ENCODE measurements at places on chromosomes 7 and 10.

- DNase-seq, result no peak
Observed at GRCh38 chr10:31315453-31315852, 3.6 kb upstream of the ZEB1 start.

DNA sequence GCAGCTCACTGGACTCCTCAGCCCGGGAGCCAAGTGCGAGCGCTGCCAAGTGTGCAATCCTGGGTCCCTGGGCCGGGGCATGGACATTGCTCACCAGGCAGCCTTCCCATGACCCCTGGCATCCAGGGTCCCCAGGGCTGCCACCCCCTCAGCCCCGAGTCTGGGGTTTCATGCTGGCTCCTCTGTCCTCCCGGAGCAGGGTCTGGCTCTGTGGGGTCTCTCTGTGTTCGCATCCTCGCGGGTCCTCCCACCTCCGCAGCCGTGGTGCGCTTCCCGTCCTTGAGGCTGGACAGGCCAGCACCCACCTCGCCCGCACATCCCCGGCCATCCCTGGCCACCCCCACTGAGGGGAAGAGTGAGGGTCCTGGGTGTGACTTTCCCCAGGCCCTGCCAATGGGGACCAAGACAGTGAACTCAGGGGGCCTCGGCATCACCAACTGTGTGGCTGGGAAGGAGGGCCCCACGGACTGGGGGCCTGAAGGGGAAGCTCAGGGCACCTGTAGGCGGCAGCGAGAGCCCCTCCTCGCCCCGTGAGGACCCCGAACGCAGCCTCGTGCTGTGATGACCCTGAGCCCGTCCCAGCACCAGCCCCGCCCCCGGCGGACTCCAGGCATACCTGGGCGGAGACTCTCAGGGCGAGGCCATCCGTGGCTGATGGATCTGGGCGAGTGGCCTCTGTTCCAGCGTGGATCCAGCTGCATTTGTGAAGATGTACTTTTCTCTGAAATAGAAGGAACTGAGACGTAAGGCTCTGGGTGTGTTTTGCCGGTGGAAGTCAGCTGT, 50.3 kb upstream of the CFAP46 start:
- DNase-seq, result no peak

DNA sequence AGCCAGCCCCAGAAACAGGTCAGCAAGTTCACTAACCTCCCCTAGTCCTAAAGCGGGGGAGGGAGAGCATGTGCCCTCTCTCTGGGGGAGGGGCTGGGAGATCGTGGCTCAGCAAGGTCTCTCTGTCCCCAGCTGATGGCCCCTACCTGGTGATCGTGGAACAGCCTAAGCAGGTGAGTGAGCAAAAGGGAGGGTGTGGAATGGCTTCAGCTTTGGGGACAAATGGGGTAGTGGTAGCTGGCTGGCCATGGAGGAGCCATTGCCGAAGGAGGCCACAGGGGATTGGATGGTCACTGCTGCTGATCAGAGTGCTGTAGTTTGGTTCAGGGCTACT, 779 bp downstream of the NFKB2 start:
- DNase-seq, result no peak

- DNase-seq, result no peak
Observed at GRCh38 chr7:2761131-2761624, 73.2 kb downstream of the AMZ1 start.

GRCh38 chr7:36360244-36360643, 29.4 kb upstream of the ANLN start:
- no peak for DNase-seq

- DNase-seq, result no peak
Observed at GRCh38 chr7:134120405-134120804, 6.7 kb upstream of the LRGUK start.

DNA sequence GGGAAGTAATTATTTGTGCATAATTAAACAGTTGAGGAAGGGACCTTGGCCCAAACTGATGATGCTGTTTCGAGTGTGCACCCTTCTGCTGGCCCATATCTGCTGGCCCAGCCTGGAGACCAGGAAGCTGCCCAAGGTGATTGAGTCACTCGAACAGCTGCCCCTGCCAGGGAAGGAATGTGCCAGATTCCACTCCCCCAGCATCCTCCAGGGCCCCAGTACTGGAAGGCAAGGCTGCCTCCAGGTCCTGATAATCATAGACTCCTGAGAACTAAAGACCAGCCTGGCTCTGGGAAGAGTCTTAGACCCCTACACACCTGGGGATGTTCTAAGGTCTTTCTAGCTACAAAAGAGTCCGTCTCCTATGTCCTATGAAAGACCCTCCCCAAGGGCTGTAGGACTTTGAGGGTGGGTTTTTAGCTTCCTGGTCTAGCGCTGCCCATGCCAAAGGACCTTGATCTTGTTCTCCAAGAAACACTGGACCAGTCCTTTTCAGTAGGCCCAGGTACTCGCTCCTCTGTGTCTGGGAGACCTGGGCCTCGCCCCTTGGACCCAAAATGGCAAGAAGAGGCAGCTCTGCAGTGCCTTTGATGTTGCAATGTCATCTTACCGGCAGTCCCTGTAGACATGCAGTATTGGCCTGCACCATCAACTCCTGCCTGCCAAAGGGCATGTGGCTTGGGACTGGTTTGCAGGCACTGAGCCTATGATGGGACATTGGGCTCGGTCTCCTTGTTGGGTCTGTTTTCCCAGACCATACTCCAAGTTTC, 103.2 kb upstream of the GPR26 start:
- DNase-seq, result no peak

GRCh38 chr10:3538656-3539531, 246.1 kb downstream of the KLF6 start:
- DNase-seq, result no peak

DNA sequence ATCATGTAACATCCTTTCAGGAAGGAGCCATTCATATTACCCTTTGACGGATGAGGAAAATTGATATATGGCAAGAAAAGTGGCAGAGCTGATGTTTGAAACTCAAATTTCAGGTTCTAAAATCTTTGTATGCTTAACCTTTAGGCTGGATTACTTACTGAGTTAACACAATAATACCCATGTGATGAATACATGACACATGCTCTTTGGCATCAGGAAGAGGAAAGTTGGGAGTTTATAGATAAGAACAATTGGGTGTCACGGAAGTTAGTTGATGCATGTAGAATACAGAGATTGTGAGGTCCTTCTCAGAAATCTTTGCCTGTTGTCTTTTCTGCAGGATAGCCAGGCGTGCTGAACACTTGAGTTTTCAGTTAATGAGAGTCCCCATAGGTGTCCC, 572.1 kb upstream of the POM121L12 start:
- DNase-seq, result no peak

DNA sequence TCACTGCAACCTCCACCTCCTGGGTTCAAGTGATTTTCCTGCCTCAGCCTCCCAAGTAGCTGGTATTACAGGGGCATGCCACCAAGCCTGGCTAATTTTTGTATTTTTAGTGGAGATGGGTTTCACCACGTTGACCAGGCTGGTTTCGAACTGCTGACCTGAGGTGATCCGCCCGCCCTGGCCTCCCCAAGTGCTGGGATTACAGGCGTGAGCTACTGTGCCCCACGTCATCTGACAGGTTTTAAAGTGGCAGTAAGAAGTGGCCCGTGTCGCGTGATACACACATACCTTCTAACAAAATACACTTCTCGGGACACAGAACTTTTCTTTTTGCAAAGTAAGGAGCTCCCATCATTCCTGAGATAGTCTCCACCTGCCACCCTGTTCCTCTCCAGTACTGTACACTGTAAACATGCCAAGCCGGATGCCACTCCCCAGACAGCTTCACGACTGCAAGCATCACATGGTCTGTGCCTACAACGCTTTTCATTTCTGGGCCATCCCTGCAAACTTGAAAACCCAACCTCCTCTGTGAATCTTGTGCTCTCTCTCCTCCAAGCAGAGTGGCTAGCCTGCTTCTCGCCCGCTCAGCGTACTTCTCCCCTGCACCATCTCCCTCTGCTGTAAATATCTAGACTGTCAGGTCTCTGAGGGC, 256.3 kb upstream of the KLF14 start:
- no peak for DNase-seq

DNA sequence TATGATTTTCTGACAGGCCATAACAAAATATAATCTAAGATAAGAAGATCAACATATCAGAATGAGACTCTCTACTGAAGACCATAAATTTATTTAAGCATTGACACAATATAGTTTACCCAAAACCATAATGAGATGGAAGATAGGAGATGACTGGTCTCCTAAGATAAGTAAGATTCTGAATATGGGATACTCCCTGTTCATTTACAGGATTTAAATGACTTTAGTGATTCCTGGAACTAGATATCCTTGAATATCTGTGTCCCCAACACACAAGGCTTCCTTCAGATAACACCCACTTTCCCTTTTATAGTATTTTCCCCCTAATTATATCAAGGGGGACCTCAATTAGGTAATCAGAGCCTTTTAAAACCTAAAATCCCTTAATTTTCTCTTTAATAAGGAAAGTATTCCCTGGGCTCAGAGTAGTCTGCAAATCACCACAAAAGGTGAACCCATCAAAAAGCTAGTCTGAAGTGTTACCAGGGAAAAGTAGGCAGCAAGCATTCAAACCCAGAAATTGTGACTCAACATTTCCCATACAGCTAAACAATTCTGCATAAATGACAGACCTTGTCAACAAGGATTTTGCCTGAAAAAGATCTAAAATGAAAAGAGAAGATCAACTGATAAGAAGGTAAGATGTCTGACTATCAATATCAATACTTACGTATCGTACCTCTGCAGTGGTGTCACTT, 99.9 kb downstream of the CNOT4 start:
- no peak for DNase-seq

DNA sequence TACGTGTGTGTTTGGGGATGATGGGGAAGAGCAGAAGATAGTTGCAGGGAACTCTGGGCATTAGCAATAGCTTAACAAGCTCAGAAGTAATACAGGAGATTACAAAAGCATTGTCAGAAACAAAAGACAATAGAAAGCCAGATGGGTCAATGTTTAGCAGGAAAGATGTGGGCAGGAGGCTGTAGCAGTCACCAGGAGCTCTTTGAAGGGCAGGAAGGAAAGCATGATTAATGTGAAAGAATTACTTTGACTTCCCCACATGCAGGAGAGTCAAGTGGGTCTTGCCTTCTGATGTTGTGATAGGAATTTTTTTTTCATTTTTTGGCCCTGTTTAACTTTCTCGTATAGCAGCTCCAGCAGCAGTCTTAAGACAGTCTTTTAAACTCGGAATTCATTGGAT, 6.0 kb upstream of the SMNDC1 start:
- no peak for DNase-seq

GRCh38 chr7:42176724-42177101, 60.3 kb downstream of the GLI3 start:
- DNase-seq, result no peak

- DNase-seq, result no peak
Observed at GRCh38 chr10:125102821-125103220, 57.5 kb downstream of the CTBP2 start.

GRCh38 chr10:111139567-111139966, 62.7 kb downstream of the ADRA2A start:
- DNase-seq, result no peak

DNA sequence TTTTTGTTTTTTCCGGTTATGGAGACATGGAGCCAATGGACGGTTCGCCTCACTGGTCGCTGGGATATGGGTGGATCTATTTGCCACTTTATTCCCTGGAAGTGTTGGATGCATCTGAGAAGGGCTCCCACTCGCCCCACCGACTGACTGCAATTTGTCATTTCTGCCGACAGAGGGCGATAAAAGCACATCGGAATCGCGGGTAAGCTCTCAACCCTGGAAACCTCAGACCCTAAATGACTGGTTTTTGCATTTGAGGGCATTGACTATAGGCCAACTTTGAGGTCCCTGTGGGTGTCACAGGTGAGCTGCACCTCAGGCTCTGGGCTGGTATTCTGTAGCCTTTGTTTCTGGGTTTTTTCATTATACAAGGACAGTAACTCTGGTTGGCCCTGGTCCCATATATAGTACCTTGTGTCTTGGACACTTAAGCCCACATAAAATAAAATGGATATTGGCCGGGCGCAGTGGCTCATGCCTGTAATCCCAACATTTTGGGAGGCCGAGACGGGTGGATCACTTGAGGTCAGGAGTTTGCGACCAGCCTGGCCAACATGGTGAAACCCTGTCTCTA, 11.9 kb upstream of the OPALIN start:
- DNase-seq, result no peak

DNA sequence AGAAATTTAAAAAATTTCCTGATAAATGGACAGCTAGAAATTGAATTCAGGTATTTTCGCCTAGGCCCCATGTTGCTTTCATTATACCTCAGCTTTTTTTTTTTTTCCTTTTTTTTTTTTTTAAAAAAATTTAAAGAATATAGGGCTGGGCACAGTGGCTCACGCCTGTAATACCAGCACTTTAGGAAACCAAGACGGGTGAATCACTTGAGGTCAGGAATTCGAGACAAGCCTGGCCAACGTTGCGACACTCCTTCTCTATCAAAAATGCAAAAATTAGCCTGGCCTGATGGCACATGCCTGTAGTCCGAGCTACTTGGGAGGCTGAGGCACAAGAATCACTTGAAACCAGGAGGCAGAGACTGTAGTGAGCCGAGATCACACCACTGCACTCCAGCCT, 334.0 kb downstream of the SORCS1 start:
- no peak for DNase-seq

- no peak for DNase-seq
Observed at GRCh38 chr7:5689118-5689517, 92.3 kb downstream of the RNF216 start.

- DNase-seq, result no peak
Observed at GRCh38 chr7:101939136-101939695, 121.8 kb downstream of the CUX1 start.

- no peak for DNase-seq
Observed at GRCh38 chr7:29161231-29161630, 14.9 kb upstream of the CPVL start.

DNA sequence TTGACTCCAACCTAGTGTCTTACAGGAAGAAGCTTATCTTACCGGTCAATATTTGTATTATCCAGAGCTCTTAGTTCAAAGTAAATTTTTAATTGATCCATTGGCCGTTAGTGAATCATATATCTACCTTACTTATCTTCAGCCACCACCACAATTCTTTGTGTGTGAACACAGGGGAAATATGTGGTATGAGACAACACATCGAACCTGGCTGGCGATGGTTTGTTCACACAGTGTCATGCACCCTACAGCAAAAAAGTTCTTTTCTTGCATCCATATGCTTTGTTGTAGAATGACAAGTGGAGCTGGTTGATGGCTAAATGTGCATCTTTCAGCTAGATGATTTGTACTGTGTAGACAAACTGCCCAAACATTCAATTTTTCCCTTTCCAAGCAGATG, 65.8 kb downstream of the ARID5B start:
- no peak for DNase-seq

- DNase-seq, result no peak
Observed at GRCh38 chr10:86413046-86413728, 46.6 kb upstream of the GRID1 start.

DNA sequence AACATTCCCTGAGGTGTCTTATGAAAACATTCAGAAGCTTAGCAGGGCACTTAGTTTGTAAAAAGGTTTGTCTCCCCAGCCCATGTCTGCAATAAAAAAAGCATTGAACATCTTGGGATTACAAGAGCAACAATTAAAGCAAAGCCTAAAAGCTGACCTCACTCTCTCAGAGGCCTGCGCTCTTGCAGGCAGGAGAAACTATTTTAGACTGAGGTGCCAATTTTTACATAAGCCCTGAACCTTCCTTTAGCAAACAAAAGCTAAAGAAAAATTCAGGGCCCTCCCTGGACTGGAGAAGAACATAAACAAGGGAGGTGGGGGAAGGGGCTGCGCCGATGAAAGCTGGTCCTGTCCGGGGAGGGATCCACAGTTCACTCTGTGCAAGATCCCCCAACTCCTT, 312.7 kb upstream of the RNF32 start:
- no peak for DNase-seq

- no peak for DNase-seq
Observed at GRCh38 chr7:121334875-121335648, 6.3 kb downstream of the WNT16 start.

GRCh38 chr10:116524736-116525135, 21.0 kb upstream of the PNLIP start:
- no peak for DNase-seq
